ENCODE measurements at places on chromosomes 6 and 20.

DNA sequence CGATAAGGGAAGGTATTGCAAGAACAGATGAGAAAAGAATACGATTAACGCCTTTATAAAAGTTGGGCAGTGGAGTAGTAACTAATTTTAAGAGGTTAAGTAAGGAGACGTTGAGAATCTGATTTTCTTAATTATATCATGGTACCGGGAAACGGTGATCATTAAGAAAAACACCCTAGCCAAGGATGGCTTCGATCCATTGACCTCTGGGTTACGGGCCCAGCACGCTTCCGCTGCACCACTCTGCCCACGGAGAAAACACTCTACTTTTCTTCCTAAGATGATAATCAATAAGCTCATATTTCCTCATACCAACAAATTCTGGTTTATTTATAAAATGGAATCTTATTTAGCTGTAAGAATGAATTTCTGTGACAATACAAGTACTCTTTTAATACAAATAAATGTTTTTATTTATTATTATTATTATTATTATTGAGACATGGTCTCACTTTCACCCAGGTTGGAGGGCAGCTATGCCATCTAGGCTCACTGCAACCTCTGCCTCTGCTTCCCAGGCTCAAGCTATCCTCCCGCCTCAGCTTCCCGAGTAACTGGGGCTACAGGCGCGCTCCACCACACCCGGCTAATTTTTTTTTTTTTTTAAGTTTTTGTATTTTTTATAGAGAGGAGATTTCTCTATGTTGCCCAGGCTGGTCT lies 8.3 kb downstream of the POM121L2 start:
- no peak for DNase-seq

DNA sequence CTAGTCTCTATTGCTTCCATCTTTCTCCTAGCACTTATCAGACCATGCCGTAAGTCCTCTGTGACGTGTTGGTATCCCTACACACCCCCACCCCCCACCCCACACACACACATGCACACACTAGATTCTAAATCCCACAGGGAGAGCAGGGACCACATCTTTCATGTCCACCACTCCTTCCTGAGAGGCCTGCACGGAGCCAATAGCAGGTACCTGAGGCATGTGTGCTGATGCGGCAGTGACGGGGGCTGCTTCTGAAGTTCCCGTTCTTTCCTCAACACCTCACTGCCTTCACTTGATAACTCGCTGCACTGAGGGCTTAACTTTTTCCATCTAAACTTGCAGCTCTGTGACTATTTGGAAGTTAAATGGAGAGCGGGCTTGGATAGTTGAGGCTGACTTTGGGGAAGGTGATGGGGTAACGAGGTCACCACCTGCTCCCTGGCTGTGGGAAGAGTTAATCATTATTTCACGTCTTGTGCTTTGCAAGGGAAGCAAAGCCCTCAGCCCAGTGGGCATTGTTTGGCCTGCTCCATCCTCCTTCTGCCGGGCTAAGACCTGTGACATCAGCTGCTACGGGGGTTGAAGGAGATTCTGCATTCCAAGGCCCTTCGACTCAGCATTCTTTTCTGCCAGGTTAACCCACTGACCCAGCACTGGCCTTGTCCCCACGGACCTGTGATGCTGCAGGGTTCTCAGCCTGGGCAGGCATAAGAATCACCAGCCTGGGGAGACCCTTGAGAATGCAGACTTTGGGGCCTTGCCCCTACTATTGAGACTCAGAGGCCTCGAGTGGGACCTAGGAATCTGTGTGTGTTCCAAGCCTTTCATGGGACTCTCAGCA lies 187.8 kb downstream of the ANKRD60 start:
- no peak for DNase-seq

DNA sequence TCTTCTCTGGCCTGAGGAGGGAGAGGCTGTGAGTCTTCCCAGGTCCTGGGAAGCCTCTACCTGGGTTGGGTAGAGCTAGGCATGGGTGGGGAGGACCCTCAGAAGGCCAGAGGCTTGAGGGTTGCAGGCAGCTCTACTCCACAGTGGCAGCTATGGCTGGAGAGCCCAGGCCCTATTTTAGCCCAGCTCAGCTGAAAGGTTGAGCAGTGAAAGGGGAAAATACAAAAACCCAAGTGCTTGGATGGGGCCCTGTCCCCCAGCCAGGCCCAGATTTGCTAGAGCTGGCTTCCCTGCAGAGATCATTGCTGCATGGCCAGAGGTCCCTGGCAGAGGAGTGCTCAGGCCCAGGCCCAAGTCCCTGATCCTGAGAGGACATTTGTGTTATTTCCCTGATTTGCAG lies 45.7 kb downstream of the SUN5 start:
- DNase-seq, result no peak

- DNase-seq, result no peak
Measured at GRCh38 chr6:90231798-90232197, 64.8 kb downstream of the BACH2 start.

GRCh38 chr20:31879143-31879987 lies 8.9 kb downstream of the TTLL9 start:
- DNase-seq, result peak; percentile 44

- no peak for DNase-seq
Measured at GRCh38 chr6:105753207-105753606, 332.9 kb upstream of the PRDM1 start.

DNA sequence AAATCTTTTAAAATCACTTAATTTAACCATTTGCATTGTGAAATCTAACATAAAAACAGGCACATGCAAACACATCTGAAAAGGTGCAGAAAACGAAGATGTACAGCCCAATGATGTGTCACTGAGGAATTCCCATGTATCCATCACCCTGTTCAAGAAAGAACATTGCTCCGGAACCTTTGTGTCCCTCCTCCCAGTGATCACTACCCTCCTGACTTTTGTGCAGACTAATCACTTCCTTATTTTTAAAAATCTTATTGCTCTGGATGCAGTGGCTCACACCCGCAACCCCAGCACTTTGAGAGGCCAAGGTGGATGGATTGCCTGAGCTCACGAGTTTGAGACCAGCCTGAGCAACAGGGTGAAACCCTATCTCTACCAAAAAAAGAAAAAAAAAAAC lies 14.6 kb downstream of the GINS1 start:
- DNase-seq, result no peak

DNA sequence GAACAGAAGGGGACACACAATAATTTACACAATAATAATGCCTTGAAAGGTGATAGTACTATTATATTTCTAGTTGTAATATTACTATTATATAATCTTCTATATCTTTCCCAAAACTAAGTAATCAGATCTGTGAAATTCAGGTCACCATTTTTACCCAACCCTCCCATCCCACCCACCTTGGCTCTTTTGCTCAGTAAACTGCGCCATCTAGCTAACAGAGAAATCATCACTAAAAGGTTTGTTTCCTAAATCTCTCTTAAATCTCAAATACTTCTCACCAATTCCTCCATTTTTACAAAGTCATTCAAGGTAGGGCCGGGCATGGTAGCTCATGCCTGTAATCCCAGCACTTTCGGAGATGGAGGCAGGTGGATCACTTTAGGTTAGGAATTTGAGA lies 83.4 kb downstream of the CDK19 start:
- DNase-seq, result no peak

DNA sequence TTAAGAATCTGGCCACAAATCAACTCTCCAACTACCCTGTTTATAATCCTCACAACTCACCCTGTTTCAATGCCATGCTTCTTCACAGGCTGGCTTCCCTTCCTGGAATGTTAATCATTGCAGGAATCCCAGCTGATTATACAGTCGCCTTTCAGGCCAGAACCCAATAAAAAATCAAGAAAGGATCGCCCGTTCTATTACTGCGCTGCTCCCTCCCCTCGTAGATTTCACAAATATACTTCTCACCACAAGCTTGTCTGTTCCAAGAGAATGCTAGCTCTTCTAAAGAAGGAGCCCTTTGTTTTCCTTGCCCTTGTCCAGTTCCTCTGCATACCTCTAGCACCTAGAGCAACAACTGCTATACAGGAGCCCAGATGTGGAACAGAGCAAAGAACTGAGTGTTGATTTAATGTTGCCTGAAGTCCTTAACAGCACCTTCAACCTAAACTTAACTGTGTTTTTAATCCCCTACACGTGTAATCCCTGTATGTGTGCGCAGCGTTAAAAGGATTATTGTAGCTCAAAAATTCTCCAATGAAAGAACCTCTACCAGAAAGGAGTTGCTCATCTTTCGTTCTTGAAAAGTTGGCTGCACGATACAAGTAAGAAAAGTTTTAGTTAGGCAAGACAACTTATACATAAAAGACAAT lies 988 bp downstream of the ECHDC1 start:
- no peak for DNase-seq

DNA sequence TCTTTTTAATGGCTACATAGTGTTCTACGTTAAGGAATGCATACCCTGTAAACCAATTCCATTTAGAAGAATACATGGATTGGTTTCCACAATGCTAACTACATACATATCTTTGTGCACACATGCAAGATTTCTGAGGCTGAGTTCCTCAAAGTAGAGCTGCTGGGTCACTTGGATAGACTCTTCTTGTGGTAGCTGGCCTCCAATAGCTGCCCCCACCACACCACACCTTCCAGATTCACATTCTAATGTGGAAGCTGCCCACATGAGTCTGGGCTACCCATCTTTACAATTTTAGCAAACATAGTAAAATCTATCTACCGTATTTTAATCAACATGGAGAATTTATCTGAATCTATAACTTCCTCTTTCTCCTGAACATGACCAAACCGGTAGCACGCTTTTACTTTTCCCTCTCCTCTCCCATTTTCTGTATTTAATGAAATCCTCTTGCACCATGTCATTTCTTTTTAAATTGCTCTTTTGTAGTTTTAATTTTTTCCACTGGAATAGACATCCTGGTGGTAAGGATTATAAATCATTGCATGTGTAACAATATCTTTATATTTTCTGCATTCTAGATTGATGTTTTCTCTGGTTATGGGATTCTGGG lies 74.7 kb upstream of the CITED2 start:
- no peak for DNase-seq

GRCh38 chr6:7467007-7467897 lies 74.2 kb upstream of the DSP start:
- no peak for DNase-seq

GRCh38 chr6:16822529-16822928 lies 61.3 kb upstream of the ATXN1 start:
- no peak for DNase-seq

Measured in stimulated activated CD4-positive, alpha-beta T cell treated with anti-CD3 and anti-CD28 coated beads, Interleukin-15, amount 100 ng/mL, for 1 hour (primary cell).